ENCODE measurements at places on chromosomes 6 and 20.

DNA sequence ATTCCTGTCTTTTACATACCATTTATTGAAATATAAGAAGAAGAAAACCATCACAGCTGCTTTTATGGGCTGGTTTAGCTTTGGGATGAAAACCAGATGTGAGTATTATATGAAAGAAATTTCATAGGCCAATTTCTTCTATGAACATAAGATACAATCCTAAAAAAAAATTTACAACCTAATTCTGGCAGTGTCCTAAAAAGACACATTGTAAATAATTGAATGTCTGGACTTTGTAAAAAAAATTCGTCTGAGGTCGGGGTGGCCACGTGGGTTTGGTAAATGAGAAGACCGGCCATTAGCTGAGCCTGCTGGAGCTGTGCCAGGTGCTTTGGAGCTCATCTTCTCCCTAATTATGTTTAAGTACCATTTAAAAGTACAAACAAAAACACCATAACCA, 26.8 kb downstream of the DACT2 start:
- DNase-seq, result no peak

- no peak for DNase-seq
These were observed 13.3 kb upstream of the MYT1 start for GRCh38 chr20:64150756-64151632.

GRCh38 chr6:8110725-8111124, 8.4 kb upstream of the EEF1E1 start:
- no peak for DNase-seq

- no peak for DNase-seq
These were observed 187.7 kb upstream of the MYLIP start for GRCh38 chr6:15941168-15941567.

DNA sequence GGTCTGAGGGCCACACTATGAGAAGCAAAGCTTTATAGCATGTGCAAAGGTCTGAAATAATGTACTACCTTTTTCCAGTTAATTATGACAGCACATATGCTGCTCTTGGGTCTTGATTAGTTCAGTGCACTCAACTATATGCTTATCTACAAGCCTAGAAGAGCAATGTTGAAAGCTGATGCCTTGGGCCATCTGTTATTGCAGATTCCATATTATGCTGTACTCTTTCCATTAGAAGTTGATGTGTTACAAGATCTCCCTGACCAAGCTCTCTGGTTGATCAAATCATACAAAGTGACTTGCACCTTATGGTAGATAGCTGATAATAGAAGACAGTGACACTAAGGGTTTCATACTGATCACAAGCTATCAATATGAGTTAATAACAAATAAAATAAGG, 327.3 kb downstream of the FRK start:
- no peak for DNase-seq

DNA sequence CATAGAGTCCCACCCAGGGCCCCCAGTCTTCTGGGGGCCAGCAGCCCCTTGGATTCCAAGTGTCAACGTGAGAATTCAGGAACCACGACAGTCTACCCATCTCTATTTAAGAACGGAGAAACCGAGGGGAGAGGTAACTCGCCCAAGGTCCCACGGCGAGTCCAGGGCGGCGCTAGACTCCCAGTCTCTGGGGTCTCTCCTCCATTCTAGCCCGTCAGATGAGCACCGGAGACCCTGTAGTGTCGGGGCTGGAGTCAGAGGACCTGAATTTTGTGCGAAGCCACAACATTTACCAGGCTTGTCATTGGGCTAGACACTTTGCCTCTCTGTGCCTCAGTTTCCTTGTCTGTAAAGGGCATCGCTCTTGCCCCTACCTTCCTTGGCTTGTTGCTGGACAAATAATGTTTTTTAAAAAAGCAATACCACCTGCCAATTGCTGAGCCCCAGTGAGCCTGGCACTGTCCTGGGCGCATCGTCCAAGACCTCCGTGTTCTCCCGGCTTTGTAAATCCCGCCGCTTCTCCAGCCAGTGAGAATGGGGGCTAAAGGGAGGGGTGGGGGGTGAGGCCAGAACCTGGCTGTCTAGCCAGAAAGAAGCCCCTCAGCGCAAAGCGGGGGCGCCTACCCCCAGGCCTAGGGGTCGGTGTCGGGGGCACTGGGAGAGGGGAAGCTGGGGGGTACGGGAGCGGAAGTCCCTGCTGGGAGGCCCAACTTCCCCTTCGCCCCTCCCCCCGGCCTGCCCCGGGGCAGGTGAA, 91.7 kb downstream of the NCR2 start:
- DNase-seq, result no peak

DNA sequence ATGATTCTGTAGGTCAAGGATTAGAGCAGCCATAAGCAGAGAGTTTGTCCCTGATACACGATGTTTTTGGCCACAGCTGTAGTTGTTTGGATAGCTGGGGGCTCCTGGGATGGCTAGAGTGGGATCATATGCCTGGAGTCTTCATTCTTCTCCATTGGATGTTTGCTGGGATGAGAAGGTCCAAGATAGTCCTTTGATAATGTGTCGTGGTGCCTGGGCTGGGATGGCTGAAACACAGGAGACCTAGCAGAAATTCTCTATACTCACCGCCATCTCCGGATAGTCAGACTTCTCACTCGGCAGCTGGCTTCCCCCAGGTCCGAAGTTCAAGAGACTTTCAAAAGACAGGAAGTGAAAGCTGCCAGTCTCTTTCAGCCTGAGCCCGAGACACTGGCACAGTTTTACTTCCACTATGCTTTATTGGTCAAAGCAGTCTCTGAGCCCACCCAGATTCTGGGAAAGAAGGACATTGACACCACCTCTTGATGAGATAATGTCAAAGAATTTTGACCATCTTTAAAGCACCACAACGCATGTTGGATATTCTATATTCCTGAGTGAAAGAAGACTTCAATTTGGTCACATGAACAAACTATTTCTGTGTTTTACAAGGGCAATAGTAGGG, 16.0 kb downstream of the MARCKS start:
- DNase-seq, result no peak
